ENCODE measurements at places on chromosomes 7 and 10.

DNA sequence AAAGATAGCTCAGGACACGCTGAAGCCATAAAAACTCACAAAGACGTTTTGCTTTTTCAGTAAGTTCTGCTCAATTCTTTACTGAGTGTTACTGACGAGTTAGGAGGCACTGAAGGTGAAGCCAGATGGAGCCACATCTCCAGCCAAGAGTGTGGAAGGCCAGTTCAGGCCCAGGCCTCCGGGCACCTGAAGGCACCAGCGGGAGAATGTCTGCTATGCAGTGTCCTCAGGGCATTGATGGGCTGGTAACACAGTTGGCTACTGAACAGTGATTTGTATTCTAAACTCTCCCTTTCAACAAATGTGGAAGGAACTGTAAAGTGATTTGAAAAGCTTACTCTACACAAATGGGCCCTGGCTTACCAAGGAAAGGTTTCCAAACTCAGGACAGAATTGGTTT is 64.8 kb upstream of the SVIL start:
- DNase-seq, result no peak

- DNase-seq, result no peak
Observed at GRCh38 chr10:90947030-90947960, 26.4 kb upstream of the ANKRD1 start.

- DNase-seq, result no peak
Observed at GRCh38 chr10:13270877-13271551, 28.9 kb downstream of the PHYH start.

GRCh38 chr10:48390558-48390871 is 84.0 kb downstream of the MAPK8 start:
- DNase-seq, result no peak

GRCh38 chr10:71963351-71964097 is 671 bp upstream of the CHST3 start:
- DNase-seq, result peak; percentile 51

GRCh38 chr7:111841596-111842205 is 279.4 kb upstream of the IMMP2L start:
- no peak for DNase-seq

DNA sequence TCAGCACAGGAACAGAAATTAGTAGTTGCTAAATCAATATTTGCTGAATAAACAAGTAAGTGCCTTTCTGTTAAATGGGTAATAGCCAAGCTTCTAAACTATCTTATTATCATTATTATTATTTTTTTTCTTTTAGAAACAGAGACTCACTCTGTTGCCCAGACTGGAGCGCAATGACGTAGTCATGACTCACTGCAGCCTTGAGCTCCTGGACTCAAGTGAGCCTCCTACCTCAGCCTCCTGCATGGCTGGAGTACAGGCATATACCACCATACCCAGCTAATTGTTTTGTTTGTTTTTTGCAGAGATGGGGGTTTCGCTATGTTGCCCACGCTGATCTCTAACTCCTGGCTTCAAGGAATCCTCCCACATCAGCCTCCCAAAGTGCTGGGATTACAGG is 12.3 kb upstream of the ELN start:
- DNase-seq, result no peak

DNA sequence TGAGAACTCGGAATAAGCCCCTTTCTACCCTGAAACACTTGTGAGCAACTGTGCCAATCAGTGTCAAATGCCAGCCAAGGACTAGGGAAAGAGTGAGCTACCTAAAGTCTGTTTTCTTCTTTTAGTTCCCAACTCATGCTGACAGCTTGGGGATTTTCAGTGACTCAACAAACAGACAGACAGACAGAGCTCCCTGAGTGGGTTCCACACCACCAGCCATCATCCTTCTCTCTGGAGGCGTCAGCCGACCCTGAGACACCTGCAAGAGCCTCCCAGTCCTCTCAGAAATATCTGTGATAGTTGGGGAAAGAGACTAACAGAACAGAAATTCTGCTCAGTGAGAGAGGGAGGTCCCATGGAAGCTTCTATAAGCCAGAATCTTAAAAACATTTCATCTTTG is 49.5 kb downstream of the GATA3 start:
- DNase-seq, result no peak

- no peak for DNase-seq
Observed at GRCh38 chr10:118501171-118501570, 94.3 kb downstream of the PRLHR start.

- DNase-seq, result no peak
Observed at GRCh38 chr10:15227611-15228372, 59.3 kb upstream of the NMT2 start.

DNA sequence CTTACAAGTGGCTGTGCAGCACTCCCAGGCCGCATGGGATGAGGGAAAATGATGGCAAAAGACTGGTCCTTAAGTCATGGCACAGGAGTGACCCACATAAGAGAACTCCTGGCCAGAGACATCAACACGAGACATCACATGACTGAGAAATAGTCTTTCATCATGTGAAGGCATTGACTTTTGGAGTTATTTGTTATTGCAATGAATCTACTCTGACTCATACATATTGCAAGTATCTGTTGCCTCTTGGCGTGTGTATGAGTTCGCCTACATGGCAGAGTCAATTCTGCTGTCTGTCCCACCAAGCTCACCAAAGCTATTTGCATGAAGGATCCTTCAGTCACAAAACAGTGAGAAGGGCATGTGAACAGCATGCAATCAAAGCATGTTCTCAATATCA is 59.7 kb upstream of the HABP2 start:
- DNase-seq, result no peak

GRCh38 chr7:132453826-132454225 is 122.4 kb downstream of the PLXNA4 start:
- no peak for DNase-seq

DNA sequence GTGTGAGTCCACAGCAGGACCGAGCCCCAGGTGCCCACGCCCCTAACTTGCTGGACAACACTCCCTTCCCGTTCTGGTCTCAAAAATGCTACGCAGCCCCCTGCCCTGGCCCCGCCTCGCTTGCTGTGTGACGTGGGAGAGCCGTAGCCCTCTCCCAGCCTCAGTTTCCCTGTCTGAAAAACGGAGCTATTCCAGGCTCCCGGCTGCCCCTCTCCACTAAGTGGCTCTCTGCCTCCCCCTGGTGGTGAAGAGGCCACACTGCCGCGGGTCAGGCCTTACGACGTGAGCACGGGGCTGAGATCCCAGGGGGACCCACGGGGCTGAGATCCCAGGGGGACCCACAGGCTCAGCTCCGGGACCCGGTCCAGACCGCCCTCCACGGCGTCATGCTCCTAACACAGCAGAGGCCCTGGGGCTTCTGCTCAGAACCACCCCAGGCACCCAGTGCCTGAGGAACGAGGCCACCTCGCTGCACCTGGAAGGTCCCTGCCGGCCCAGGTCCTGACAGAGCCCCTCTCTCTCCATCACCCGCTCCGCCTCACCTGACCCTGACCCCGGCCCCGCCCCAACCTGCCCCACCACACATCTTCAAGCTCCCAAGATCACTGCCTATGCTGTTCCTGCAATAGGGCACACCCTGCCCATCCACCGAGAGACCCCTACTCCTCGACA is 26.7 kb downstream of the MICALL2 start:
- DNase-seq, result peak; percentile 73

GRCh38 chr10:75029857-75030256 is 81.6 kb upstream of the SAMD8 start:
- peak; percentile 56 for DNase-seq

DNA sequence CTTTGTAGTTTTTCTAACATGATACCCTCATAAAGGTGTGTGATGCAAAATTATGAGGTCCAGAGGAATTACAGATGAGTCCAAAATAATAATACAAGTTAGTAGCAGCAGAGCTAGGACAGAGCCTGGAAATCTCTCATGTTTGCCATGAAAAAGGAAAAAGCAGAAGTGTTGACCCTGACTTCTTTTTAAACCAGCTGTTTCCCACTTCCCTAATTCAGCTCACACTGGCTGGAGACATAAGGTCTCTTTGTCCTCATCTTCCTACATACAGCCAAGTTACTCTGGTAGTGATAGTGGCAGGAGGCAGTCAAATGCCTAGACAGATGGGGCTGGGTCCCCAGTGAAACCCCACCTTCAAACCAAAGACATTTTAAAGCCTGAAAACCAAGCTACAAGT is 269.2 kb downstream of the C7orf25 start:
- no peak for DNase-seq

- no peak for DNase-seq
Observed at GRCh38 chr7:21962677-21963076, 17.0 kb upstream of the CDCA7L start.

GRCh38 chr10:14624600-14624999 is 150.1 kb downstream of the FAM107B start:
- DNase-seq, result no peak

GRCh38 chr7:38211940-38212339 is 33.9 kb downstream of the STARD3NL start:
- peak; percentile 63 for DNase-seq

DNA sequence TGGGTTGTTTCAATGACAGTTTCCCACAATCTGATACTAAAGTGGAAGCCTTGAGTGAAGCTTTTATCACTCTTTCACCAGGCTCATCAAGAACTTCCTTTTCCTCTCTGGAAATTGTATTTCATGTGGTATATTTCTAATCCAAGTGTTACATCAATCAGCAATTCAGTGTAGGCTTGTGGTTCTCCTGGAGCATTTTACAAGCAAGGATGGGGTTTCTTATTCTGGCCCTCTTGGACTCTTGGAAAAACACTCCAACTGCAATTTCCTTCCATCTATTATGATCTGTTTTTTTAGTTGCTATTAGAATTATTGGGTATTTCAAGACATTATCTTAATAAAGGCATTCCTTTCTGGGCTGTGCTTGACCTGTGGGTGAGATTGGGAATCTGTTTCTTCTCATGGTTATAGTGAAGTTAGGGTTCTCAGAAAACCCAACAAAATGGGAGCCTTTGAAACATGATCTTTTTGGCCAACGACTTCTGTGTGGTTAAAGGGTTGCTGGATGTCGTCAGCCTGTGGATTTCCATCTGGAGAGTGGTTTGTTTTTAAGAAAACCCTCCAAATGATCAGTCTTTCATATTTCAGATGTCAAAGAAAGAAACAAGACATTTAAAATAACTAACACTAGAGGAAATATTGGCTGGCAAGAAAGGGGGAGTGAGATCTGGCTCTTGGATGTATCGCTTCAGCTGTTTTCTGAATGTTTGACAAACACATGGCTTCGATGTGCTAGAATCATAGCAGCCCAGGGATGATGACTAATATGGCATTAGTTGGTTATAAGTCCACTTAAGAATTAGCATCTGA is 540.2 kb downstream of the LRMDA start:
- peak; percentile 57 for DNase-seq

DNA sequence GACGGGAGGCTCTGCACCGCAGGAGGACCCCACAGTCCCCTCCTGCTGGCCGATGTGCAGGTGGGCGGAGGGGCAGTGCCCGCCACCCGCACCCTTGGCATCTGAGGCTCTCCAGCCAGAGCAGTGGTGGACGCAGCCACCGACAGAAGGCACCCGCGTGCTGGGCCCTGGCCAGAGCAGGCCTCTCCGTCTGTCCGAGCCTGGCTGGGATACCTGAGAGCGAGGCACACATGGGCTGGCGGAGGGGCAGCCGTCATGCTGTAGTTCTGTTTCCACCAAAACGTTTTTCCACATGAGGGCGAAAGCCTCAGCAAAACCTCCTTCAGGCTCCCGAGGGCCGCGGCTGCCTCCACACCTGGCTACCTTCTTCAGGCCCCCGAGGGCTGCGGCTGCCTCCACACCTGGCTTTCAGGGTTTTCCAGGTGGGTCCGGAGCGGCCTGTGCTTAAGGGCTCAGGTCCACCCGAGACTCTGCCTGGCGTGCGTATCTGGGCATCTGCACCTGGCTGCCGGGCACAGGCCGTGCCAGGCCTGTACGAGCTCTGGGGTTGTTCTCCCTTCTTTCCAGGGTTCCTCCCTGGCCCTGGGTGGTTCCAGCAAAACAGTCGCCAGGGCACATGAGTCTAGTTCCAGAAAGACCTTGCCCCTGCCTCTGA is 115.5 kb downstream of the INPP5A start:
- no peak for DNase-seq

DNA sequence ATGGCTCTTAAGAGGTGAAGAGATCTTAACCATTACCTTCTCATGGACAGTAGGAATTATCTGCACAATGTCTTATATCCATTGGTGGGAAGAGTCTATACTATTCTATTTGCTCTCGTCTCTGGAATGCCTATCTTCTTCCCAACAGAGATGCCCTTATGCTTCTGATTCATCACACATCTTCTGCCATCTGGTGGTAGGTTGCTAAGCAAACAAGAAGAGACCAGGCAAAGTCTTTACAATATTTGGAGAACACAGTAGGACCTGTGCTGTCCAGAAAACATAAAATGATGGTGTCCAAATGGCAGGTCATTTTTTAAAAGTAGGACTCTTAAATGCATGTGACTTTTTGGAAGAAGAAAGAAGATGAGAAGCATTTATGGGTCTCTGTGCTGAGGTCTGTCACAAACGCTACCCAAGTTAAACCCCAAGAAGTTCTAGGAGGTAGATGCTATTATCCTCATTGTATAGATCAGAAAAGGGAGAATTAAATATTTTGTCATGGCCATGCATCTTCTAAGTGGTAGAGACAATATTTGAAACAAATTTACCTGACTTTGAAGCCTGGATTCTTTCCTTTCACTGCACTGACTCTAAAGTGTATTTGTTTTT is 67.8 kb upstream of the NXPH1 start:
- no peak for DNase-seq

GRCh38 chr7:7177044-7177517 is 5.3 kb upstream of the C1GALT1 start:
- DNase-seq, result no peak

DNA sequence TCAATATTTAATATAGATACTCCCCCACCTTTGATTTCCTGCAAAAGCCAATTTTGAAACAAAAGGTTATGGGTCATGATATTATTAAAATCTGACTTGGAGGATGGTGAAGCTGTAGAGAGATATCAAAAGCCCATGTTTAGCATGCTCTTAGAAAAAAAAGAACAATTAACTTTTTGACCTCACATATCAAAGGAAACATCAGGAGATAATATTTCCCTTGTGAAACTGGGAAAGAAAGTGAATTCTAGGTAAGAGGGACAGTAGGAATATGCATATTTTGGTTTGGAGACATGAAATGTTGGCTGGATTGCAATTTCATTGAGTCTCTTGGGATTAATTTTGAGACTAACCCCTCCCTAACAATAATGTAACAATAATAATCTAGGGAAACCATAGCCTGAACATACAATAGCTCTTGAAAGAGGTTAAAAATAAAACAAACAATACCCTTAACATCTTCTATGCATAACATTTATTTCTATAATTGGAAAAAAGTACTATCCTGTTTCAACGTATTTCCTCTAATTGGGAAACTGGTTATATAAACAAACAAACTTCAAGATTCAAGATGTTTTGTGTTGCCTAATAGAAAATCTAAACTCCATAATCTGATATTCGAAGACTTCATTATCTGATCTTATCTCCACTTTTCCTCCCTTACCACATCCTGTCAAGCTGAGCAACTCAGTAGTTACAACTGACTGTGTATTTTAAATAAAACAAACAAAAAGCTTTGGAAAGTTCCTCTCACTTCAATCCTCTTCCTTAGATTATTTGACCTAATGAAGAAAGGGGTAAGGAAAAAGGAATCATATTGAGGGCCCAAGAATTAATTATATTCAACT is 14.8 kb downstream of the TMEM26 start:
- DNase-seq, result no peak

DNA sequence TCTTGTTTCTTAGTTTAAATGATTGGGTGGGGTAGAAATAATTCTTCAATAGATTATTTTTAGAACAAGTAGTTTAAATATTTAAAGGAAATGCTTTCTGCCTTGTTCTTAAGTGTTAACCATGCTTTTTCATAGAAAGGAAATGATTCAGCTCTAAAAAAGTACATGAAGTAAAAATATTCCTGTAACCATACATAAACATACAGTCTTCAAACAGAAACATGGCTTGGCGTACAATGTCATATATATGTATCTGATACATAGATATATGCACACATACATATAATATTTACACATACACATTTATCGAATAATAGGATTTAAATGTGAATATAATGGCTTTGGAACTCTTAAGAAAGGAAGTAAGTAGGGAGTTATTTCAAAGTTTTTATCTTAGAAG is 84.4 kb downstream of the RUNDC3B start:
- no peak for DNase-seq

All from femur (tissue), 1 donor.